ENCODE measurements at places on chromosomes 5 and 9. TPM values are rescaled to one million over a fixed set of nuclear protein-coding genes. Genes with fewer than 3 reads are reported as not detected.

BASP1 gene
- 53.9 TPM for total RNA-seq

GRCh38 chr5:129541051-129541450 lies 81.0 kb downstream of the ADAMTS19 start:
- no peak for DNase-seq

DNA sequence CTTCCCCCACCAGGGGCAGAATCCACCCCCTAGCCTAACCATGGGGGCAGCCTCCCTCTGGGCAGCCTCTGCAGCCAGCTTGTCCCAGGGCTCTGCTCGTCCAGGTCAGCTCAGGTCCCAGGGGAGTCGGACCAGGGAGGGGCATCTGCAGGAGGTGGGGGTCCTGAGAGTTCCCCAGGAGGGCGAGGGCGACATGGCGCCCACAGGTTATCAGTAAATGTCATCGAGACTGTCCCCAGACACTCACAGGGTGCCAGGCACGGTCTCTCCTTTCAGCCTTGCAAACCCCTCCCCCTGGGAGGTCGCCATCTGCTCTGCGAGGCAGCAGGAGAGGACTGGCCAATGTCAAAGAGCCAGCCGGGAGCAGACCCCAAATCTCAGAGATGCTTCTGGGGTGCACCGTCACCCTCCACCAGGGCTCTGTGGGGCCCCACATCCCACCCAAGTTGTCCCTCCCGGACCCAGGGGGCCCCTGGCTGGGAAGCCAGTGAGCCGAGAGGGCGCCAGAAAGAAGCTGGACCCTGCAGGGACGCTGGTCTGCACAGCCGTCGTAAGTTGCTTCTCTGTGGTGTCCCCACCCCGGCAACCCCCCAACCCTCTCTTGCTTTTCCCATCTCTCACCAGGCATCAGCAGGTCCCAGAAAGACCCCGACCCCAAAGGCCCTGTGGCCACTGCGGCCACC lies 69.3 kb downstream of the NTNG2 start:
- DNase-seq: no peak

DNA sequence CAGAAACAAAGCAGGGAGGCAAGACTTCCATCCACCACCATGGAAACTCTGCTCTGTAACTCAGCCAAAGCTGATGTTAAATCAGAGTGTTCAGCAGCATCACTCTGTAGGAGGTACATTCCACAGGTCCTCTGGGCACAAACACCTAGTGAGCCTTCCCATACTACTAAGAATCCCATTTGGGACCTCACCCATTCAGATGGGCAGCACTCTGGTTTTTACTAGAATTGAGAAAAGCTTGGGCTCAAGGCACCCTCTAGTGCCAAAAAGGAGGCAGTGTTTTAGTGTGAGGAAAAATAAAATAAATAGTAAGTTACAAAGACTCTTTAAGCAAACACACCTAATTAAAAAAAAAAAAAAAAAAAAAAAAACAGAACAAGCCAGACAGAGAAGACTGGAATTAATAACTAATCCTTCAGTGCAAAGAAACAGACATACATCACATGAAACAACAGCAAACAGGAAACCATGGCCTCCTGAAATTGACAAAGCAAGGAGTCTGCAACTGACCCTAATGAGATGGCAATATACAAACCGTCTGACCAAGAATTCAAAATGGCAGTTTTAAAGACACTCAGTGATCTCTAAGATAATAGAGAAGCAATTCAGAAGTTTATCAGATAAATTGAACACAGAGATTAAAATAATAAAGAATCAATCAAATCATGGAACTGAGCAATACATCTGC lies 159.5 kb downstream of the GNA14 start:
- no peak for DNase-seq

WDR38 gene
- not detected for total RNA-seq

DNA sequence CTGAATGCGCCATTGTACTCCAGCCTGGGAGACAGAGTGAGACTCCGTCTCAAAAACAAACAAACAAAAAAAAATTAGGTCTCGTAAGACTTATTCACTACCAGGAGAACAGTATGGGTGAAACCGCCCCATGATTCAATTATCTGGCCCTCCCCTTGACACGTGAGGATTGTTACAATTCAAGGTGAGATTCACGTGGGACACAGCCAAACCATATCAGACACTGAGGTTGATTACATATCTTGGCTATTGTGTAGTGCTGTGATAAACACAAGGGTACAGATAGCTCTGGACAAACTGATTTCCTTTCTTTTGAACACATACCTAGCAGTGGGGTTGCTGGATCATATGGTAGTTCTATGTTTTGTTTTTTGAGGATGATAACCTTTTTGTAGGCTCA lies 42.4 kb upstream of the PWWP2A start:
- DNase-seq: no peak

DNA sequence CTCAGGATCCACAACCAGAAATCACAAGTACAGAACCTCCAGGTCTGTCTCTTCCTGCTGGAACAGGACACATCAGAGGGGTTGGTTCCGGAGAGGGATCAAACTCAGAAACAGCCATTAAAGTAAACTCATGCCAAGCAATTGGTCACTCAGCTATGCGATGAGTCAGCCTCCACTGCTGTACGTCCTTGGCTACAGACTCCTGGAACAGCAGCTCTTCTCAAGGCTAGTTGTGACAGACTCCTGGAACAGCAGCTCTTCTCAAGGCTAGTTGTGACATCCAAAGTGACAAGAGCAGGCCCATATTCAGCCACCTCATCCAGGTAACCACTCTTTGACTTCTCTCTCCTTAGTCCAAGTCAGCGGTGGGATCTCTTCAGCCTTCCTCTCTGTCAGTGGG lies at the start of gene SPINK13:
Gene SPINK13 (plus strand): TSS at position 229 of the 400 bp plus-strand sequence. CDS start 1,279 bp downstream, outside the sequence.
- no peak for DNase-seq

DNA sequence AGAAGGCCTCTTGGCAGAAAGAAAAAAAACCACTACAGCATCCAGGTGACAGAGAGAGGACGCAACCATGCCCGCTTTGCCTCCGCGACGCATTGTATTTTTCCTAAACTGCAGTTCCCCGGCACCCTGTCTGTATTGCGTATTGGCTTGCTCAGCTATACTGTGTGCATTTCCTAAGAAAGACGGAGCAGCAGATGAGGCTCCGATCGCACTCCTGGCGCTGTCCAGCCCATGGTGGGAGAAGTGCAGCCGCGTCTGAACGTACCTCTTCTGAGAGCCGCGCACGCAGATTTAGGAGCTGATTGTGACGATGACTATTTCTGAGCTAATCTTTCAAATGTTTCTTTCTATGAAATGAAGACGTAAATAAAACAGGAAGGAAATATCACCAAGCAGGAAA lies 366.5 kb downstream of the IRX1 start:
- DNase-seq: no peak

DNA sequence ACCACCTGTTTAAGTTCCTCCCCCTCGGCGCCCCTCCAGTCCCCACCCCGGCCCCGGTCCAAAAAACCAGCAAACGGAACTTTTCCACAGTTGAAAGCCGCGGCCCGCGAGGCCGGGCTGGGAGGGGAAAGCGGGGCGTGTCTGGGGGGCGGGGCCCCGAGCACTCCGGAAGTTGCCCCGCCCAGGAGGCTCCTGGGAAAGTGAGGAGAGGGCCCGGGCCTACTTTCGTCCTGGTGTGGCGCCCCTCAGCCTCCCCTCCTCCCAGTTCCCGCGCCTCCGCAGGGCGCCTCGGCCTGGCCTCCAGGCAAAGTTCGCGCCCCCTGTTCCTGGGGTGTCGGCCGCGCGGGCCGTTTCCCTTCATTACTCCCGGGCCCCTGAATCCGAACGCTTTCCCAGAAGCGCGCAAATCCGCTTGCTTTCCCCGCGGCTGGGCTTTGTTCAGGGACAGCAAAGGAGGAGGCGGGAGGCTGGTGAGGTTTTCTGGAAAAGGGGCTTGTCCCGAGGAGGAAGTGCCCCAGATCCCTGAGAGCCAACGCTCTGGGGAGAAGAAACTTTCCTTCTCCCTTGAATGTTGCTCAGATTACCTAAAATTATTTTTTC lies 4.5 kb upstream of the DMRT3 start:
- no peak for DNase-seq

- no peak for DNase-seq
Measured at GRCh38 chr5:131649161-131649560, 14.1 kb upstream of the RAPGEF6 start.

SEMA6A gene
- total RNA-seq: 38.5 TPM

GRCh38 chr9:109972026-109972882 lies 192.3 kb downstream of the PALM2AKAP2 start:
- DNase-seq: no peak

- no peak for DNase-seq
Measured at GRCh38 chr5:53879708-53880323, 319.4 kb downstream of the NDUFS4 start.

DNA sequence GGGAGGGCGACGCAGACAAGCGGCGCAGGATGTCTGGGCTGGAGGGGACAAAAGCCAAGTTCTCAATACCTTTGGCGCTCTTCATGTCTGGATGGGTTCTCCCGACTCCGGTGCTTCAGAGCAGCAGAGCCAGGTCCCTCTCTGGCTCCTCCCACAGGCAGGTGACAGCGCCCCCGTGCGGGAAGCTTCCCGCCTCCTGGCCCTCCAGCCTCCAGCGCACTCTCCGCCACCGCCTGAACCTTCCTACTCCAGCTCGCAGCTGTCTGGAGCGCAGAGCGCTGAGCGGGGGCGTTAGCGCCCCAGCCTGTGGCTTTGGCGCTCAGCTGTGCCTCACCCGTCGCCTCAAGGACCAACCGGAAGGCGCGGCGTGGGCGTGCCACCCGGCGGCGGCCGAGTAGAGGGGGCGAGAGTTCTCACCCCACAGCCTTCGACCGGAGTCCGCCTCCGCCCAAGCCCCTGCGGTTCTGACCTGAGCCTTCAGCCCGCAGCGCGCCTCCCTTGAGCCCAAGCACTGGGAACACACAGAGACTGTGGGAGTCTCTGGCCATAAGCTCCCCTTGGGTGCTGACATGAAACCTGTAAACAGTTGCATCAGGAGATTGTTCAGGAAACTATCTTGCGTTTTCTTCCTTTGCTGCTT lies at the start of gene SLCO4C1:
Gene SLCO4C1 (minus strand): TSS at position 107 of the 640 bp plus-strand sequence. CDS start 22 bp downstream, at position 85.
- no peak for DNase-seq

DNA sequence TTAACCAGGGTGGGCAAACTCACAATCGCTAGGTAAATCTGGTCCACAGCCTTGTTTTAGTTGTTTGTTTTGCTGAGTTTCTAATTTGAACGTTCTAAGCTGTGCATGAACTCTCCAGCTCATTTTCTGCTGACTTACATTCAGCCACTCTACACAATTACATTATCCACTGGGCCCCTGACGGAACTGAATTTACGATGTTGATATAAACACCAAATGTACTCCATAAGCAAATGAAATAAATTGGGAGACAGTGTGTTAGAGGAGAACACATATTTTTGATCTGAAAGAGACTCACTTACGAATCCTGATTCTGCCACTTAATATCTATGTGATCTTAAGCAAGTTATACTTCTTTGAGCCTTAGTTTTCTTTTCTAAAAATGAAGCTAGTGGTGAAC lies 393.4 kb downstream of the ZNF608 start:
- DNase-seq: no peak

GRCh38 chr5:110297152-110297670 lies 429.3 kb downstream of the TMEM232 start:
- DNase-seq: no peak

- no peak for DNase-seq
Measured at GRCh38 chr5:145941096-145941447, 4.7 kb downstream of the SH3RF2 start.
